CD4-positive, alpha-beta T cell treated with Interleukin-15 for 4 hours (primary cell): ENCODE measurements at places on chromosomes 3 and 15.
A peak's percentile ranks its signal among the peaks of the same experiment; 100 is the strongest.

DNA sequence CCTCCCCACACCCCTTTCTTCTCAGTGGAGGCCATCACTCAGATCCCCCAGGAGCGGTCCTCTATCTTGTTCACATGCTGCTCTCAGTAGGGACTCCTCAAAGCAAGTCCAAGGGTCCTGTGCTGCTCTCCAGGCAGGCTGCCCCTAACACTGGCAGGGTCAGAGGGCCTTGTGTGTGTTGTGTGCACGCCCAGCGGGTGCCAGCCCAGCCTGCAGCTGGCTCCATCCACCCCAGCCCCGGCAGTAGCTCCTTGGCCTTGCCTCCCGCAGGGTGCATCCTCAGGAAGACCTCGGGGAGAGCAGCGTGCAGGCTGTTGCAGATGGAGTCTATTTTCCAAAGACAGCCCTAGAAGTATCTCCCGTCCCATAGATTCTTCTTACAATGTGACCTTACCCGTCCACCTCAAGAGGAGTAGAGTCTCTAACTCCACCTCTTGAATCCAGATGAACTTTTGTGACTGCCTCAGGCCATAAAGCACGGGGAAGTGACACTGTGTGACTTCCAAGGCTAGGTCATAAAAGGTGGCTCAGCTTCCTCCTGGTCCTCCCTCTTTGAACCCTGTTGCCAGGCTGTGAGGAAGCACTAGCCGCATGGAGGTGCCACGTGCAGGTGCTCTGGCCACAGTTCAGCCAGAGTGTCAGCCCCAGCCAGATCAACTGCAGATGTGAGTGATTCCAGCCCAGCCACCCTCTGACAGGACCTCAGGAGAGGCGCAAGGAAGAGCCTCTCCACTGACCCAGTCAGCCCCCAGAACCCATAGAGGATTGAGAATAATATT, 531.6 kb downstream of the SHQ1 start:
- DNase-seq: no peak

DNA sequence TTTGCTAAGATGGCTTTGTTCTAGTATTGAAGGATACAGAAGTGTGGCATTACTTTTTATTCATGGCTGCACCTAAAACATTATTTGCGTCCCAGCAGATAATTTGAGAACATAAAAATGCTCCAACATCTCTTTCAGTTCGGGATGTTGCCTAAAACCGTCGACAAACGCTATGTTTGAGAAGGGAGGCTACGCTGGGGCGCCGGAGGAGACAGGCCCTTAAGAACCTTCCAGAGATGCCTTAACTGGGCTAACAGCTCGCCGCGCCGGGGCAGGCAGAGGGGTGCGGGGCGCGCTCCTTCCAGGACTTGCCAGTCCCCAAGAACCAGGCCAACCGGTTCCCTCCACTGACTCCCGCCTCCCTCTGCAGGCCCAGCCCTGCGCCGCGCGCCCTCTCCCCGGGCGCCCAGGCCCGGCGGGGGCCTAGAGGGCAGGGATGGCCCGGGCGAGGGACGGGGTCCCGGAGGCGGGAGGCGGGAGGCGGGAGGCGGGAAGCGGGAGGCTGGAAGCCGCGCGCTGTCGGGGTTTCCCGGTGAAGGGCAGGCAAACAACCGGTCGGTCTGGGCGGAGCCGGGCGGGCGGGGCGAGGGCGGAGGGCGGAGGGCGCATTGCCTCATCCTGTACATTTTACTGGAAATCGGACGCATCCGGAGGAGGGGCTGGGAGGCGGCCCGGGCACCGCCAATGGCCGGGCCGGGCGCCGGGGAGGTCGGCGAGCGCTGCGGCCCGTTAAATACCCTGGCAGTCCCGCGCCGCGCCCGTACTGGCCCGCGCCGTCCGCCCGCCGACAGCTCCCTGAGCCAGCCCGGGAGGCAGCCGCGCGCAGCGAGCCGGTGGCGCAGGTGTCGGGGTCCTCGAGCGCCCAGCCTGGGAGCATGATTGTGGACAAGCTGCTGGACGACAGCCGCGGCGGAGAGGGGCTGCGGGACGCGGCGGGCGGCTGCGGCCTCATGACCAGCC, at the start of gene NFKBIZ:
NFKBIZ (plus strand) TSS at position 761 of the 960 bp plus-strand sequence; CDS start at position 876, 115 bp downstream.
- peak; percentile 91 for DNase-seq

- peak; percentile 37 for DNase-seq
These were observed 82.6 kb upstream of the ATP11B start for GRCh38 chr3:182710557-182711157.

DNA sequence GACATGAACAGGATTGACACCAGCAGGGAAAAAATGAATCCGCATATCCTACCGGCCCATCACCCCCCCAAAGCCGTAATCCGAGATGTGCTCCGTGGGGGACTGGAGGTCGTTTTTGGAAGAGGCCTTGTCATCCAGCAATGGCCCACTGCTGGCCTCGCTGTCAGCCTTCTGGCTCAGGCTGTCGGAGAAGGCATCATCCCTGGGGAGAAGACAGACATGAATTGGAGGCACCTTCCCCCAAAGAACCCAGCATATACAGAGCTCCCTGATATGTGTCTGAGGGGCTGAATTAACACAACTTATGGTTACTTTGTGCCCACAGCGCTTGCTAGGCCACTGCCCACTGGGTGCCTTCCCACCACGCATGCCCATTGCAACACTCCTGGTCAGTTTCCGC, 29.6 kb upstream of the RAD18 start:
- DNase-seq: no peak

DNA sequence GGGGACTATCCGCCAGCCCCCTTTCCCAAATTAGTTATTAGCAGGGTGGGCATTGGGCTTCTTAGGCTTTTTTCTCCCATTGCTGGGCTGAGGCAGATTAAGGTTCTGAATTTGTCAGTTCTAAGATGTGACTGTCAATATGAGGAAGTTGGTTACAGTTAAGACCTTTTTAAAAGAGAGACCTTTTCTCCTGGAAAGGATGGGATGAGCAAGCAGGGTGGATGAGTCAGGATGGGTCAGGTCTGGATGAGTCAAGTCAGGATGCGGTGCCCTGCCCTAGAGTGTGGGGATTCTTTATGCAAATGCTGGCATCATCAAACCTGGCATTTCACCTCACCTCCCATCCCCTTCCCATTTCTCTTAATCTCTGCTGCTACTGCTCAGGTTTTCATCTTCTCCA, 1.9 kb downstream of the AEN start:
- peak; percentile 70 for DNase-seq

DNA sequence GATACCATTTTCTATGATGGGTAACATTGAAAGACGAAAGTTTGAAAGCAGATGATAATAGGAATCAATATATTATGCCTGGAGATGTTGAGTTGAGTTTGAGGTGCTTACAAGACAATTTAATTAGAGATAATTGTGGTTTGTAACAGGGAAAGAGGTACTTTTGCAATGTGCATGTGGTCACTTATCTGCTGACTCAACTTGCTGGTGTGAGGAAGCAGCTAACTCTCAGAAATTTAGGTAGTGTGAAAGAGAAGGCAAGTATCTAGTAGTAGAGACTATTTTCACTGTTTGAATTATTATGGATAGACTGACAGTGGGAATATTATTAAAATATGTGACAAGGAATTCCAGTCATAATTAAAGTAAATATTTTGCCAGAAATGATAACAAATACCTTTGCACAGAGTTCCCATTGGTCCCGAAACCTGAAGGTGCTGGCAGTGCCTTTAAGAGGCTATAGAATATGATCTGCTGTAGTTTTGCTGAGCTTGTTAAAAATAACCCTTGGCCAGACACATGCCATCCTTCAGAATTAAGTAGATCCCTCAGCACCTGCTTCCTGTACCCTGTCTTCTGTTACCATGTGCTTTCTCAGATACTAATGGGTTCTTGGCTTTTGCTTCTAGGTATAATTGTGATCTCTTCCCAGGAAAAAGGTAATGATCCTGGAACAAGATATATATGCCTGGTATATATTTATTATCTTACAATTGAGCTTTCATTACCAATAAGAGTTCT, 315.9 kb downstream of the BCHE start:
- DNase-seq: no peak
